ENCODE measurements at places on chromosomes 11 and 22. TPM values are rescaled to one million over a fixed set of nuclear protein-coding genes. Genes with fewer than 3 reads are reported as not detected.

FOSL1 gene
- 3.9 TPM for total RNA-seq

PDXP gene
- 2.8 TPM for total RNA-seq

SCN4B gene
- total RNA-seq = under 0.01 TPM

SEC14L2 gene
- 19.1 TPM for total RNA-seq

TRIM49 gene
- not detected for total RNA-seq

ANO5 gene
- not detected for total RNA-seq

MS4A3 gene
- not detected for total RNA-seq

ANO9 gene
- total RNA-seq = under 0.01 TPM

SMC1B gene
- not detected for total RNA-seq

CCDC73 gene
- under 0.01 TPM for total RNA-seq

CABP2 gene
- not detected for total RNA-seq

NAP1L4 gene
- 130 TPM for total RNA-seq

SMTNL1 gene
- total RNA-seq = not detected

TUBA8 gene
- total RNA-seq = 0.63 TPM

MRGPRF gene
- 28.7 TPM for total RNA-seq

PANX3 gene
- not detected for total RNA-seq

CD6 gene
- not detected for total RNA-seq

GPHA2 gene
- not detected for total RNA-seq

SERHL2 gene
- 9.0 TPM for total RNA-seq

MS4A7 gene
- not detected for total RNA-seq

IFITM10 gene
- total RNA-seq = 1.1 TPM

GLB1L3 gene
- total RNA-seq = not detected

C11orf24 gene
- 11.5 TPM for total RNA-seq

P4HA3 gene
- 2.9 TPM for total RNA-seq

PLEKHB1 gene
- 1.6 TPM for total RNA-seq

CD82 gene
- 28.1 TPM for total RNA-seq

EFCAB6 gene
- total RNA-seq = 2.7 TPM

FIBIN gene
- 53.2 TPM for total RNA-seq
